Right ventricle myocardium superior (tissue), 1 donor: ENCODE measurements at places on chromosomes 16 and 17. TPM values are rescaled to one million over a fixed set of nuclear protein-coding genes. Genes with fewer than 3 reads are reported as not detected.
A peak's percentile ranks its signal among the peaks of the same experiment; 100 is the strongest.

GRCh38 chr17:27241346-27241946, 52.5 kb upstream of the WSB1 start:
- no peak for DNase-seq

DNA sequence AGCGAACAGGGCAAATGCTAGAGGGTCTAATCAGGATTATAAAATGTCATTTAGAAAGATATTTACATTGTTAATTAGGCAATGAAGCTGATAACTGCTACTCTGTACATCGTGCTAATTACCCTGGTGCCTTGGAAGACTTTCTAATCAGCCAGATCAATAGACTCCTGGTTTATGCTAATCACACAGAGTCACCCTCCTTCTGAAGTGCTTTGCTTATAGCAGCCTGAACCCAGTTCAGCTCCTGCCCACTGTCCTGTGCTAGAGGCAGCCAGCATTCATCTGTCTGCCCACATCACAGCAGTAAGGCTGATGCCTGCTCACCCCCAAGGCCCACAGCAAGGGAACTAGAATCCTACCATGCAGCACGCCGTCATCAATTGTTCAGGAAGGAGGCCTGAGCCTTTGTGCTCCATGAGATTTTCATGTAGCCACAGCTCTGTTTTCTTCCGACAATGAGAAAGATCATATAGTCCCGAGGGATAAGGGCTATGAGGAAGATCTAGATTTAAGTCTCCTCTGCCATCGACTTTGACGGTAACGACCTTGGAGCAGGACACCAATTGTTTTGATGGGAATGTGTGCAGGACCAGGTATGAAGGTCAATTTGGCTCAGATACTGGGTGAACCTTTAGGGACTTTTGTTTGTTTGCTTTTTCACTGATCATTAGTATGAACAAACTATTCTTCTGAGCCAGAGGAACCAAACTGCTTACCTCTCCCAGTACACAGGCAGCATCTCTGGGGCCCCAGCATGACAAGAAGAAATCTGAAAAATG, 12.5 kb upstream of the LYRM9 start:
- no peak for DNase-seq

DNA sequence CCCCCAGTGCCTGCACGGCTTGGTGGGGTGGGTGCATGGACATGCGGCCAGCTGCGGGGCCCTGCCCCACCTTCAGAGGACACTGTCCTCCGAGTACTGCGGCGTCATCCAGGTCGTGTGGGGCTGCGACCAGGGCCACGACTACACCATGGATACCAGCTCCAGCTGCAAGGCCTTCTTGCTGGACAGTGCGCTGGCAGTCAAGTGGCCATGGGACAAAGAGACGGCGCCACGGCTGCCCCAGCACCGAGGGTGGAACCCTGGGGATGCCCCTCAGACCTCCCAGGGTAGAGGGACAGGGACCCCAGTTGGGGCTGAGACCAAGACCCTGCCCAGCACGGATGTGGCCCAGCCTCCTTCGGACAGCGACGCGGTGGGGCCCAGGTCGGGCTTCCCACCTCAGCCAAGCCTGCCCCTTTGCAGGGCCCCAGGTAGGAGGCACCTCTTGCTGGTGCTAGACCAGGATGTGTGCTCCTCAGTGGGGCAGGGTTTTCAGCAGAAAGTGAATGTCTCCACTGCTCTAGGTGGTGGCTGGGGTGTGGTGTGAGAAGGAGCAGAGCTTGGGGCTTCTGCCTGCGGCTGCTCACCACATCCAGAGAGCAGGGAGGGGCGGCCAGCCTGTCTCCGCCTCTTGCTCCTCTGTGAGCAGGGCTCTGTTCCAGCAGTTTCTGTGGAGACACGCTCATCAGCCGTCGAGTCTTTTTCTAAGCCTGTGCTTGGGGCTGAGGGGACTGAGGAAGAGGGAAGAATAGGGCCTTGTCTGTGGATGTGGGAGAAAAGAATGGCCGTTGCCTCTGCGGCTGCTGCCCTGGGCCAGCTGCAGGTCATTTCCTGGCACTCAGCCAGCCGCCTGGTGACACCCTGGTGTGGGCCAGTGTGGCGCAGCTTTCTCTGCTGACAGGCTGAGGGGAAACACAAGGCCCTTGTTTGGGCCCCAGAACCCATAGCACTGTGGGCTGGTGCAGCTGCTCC, 2.2 kb downstream of the ZNF276 start:
- DNase-seq, result peak; percentile 77

GRCh38 chr16:10521681-10522274, 58.6 kb downstream of the EMP2 start:
- no peak for DNase-seq

DNA sequence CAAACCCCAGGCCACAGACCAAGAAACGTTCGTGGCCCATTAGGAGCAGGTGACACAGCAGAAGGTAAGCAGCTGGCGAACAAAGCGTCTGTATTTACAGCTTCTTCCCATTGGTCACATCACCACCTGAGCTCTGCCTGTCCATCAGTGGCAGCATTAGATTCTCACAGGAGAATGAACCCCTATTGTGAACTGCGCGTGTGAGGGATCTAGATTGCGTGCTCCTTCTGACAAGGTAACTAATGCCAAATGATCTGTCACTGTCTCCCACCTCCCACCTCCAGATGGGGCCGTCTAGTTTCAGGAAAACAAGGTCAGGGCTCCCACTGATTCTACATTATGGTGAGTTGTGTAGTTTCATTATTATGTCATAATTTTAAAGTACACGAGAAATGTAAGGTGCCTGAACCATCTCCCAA, 186.3 kb downstream of the CPPED1 start:
- DNase-seq, result no peak

NACA2 gene
- total RNA-seq, result not detected

HOXB8 gene
- not detected for total RNA-seq

TAC4 gene
- total RNA-seq, result not detected

ASGR2 gene
- 0.40 TPM for total RNA-seq

GPR179 gene
- total RNA-seq, result 0.16 TPM

CCL8 gene
- total RNA-seq, result not detected
